Kidney (tissue), 22 donors: ENCODE measurements at places on chromosomes 13 and 19.
A peak's percentile ranks its signal among the peaks of the same experiment; 100 is the strongest.

GRCh38 chr19:10828981-10829821 lies 6.8 kb downstream of the TMED1 start:
- H3K27ac ChIP-seq = no peak overlapping the region
- no peaks in the 10 kb centered on the region for H3K27me3 ChIP-seq
- H3K36me3 ChIP-seq = peaks cover 21% of the 10 kb centered on the region
- no peak for DNase-seq
- H3K4me1 ChIP-seq = no peaks in the 10 kb centered on the region

GRCh38 chr13:27637289-27637626 lies 15.6 kb downstream of the POLR1D start:
- no peak overlapping the region for H3K4me3 ChIP-seq
- H3K4me1 ChIP-seq = peaks cover 4% of the 10 kb centered on the region
- H3K27ac ChIP-seq = no peak overlapping the region
- H3K36me3 ChIP-seq = no peaks in the 10 kb centered on the region
- no peaks in the 10 kb centered on the region for H3K27me3 ChIP-seq
- no peak for DNase-seq

GRCh38 chr13:51564252-51564651 lies 20.0 kb upstream of the WDFY2 start:
- H3K4me1 ChIP-seq = no peaks in the 10 kb centered on the region
- DNase-seq = no peak
- no peak overlapping the region for H3K27ac ChIP-seq
- H3K36me3 ChIP-seq = no peaks in the 10 kb centered on the region
- no peak overlapping the region for H3K4me3 ChIP-seq
- no peaks in the 10 kb centered on the region for H3K27me3 ChIP-seq

GRCh38 chr19:39202998-39203355 lies 1.1 kb downstream of the SYCN start:
- H3K36me3 ChIP-seq = no peaks in the 10 kb centered on the region
- H3K4me1 ChIP-seq = no peaks in the 10 kb centered on the region
- H3K27me3 ChIP-seq = peaks cover 2% of the 10 kb centered on the region
- H3K27ac ChIP-seq = no peak overlapping the region

DNA sequence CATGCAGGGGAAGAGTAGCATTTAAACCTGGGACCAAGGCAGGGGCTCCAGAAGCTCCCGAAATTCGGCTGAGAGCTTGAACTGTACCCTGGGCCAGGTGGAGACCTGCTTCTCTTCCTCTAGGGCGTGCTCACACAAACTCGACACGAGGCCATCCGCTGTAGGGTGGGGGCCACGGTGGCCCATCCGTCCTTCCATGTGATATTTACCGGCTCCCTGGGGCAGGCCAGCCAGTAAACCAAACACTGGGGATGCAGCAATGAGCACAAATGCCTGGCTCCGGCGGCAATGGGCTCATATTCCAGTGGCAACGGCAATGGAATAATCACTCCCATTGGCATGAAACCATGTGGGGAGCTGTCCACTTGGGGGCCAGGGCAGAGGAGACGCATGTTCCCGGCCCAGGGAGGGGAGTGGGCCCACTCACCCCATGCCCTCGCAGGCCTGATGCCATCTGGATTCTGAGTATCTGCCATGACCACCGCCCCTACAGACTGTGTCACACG lies 10.8 kb downstream of the SH3GL1 start:
- H3K4me3 ChIP-seq = no peak overlapping the region
- H3K27ac ChIP-seq = peak overlapping the region; percentile 84

- H3K27me3 ChIP-seq = no peaks in the 10 kb centered on the region
- no peaks in the 10 kb centered on the region for H3K4me1 ChIP-seq
- no peak overlapping the region for H3K4me3 ChIP-seq
- no peak overlapping the region for H3K27ac ChIP-seq
- H3K36me3 ChIP-seq = no peaks in the 10 kb centered on the region
Observed at GRCh38 chr19:49475191-49475917, 1.3 kb downstream of the FLT3LG start.

- no peaks in the 10 kb centered on the region for H3K27me3 ChIP-seq
- H3K27ac ChIP-seq = no peak overlapping the region
- H3K4me3 ChIP-seq = no peak overlapping the region
- H3K36me3 ChIP-seq = no peaks in the 10 kb centered on the region
- no peaks in the 10 kb centered on the region for H3K4me1 ChIP-seq
Observed at GRCh38 chr13:80296638-80297037, 44.3 kb downstream of the SPRY2 start.

GRCh38 chr19:12937093-12937926 lies 1.1 kb upstream of the CALR start:
- H3K4me3 ChIP-seq = peak overlapping the region; percentile 91
- DNase-seq = peak; percentile 81
- no peak overlapping the region for H3K27ac ChIP-seq
- H3K36me3 ChIP-seq = peaks cover 11% of the 10 kb centered on the region
- no peaks in the 10 kb centered on the region for H3K27me3 ChIP-seq

DNA sequence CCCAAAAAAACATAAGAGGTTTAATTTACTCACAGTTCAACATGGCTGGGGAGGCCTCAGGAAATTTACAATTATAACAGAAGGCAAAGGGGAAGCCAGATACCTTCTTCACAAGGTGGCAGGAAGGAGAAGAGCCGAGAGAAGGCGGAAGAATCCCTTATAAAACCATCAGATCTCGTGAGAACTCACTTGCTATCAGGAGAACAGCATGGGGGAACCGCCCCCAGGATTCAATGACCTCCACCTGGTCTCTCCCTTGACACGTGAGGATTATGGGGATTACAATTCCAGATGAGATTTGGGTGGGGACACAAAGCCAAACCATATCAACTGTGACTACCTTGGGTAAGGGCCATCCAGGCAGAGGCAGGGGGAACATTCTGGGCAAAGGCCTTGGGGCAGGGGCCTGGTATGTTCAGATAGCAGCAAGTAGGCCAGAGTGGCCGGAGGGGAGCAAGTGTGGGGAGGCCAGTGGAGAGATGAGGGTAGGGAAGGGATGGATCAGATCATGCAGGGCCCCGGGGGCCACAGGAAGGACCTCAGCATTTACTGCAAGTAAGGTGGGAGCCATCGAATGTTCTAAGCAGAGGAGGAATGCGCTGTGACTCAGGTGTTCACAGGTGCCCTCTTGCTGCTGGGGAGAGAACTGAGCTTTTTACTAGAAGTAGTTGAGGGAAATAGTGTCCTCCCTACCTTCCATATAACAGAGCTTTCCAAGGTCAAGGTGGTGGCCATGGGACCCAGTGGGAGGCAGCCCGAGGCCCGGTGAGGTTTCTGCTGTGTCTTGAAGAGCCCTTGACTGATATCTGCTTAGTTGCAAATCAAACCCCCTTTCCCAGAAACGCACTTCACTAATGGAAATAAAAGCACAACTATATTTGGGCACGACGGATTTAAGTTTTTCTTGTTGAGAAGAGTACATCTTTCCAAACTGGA lies 18.0 kb downstream of the RAB3D start:
- H3K4me3 ChIP-seq = no peak overlapping the region
- H3K27ac ChIP-seq = no peak overlapping the region
- no peaks in the 10 kb centered on the region for H3K36me3 ChIP-seq
- H3K4me1 ChIP-seq = peaks cover 4% of the 10 kb centered on the region
- H3K27me3 ChIP-seq = no peaks in the 10 kb centered on the region

DNA sequence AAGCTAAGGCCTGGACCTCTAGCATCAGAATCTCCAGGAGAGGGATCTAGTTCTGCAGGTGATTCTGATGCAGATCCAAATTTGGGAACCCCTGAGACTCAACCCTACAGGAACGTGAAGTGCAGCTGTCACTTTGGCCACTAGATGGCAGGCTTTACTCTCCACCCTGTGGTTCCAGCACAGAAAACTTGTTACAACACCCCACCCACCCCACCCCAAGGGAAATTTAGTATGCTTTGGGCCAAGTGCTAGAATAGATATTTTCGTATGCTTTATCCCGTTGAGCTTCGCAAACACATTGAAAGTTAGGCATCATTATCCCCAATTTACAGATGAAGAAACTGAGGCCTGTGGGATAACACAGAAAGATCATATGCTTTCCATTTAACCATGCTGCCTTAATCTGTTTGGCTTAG lies 232.0 kb downstream of the B3GLCT start:
- H3K27ac ChIP-seq = no peak overlapping the region
- no peaks in the 10 kb centered on the region for H3K4me1 ChIP-seq
- H3K36me3 ChIP-seq = no peaks in the 10 kb centered on the region
- H3K27me3 ChIP-seq = no peaks in the 10 kb centered on the region
- no peak overlapping the region for H3K4me3 ChIP-seq
- DNase-seq = peak; percentile 53

- DNase-seq = no peak
- no peaks in the 10 kb centered on the region for H3K27me3 ChIP-seq
- H3K4me3 ChIP-seq = no peak overlapping the region
- H3K27ac ChIP-seq = no peak overlapping the region
- no peaks in the 10 kb centered on the region for H3K4me1 ChIP-seq
Observed at GRCh38 chr19:33493401-33494275, 28.0 kb downstream of the PEPD start.

- peaks cover 13% of the 10 kb centered on the region for H3K36me3 ChIP-seq
- no peak overlapping the region for H3K4me3 ChIP-seq
- H3K27me3 ChIP-seq = no peaks in the 10 kb centered on the region
- no peaks in the 10 kb centered on the region for H3K4me1 ChIP-seq
- DNase-seq = no peak
Observed at GRCh38 chr13:48457578-48458242, 44.8 kb upstream of the LPAR6 start.

- no peaks in the 10 kb centered on the region for H3K4me1 ChIP-seq
- DNase-seq = no peak
- no peaks in the 10 kb centered on the region for H3K36me3 ChIP-seq
Observed at GRCh38 chr13:113604186-113604585, 19.6 kb downstream of the TFDP1 start.

DNA sequence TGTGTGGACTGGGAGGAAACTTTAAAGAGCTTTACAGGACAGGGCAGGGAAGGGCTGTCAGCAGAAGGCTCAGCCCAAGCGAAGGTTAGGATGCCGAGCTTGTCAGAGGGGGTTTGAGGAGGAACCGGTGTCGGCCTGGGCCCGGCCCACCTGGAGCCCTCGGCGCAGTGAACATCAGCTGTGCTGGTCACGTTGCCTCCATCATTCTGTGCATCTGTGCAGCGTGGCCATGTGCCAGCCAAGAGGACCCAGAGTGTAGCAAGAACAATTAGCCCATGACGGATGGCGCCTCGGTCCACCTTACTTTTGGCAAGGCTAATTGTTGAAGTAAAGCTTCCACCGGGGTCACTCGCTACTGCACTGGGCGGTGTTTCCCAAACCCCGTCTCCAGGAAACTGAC lies 161.4 kb downstream of the PTPRS start:
- no peak overlapping the region for H3K27ac ChIP-seq
- no peaks in the 10 kb centered on the region for H3K4me1 ChIP-seq
- DNase-seq = no peak

DNA sequence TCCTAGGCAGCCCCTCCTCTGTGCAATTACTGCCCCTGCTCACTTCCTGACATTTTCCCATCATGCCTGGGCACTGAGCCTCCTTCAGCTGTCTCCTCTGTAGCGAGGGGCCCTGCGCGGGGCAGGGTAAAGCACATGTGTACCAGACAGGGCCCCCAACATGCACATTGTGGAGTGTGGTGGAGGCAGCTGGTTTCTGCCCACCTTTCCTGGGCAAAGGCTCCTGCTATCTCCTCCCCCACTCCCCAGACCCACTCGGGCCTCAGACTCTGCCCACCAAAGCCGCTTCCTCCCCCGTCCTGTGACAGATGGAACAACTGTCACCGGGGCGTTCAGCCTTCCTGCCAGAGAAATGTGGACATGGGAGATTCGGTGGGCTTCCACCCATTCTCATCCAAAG lies 2.9 kb upstream of the KPTN start:
- H3K4me1 ChIP-seq = peaks cover 4% of the 10 kb centered on the region
- H3K4me3 ChIP-seq = no peak overlapping the region
- H3K36me3 ChIP-seq = peaks cover 5% of the 10 kb centered on the region

GRCh38 chr13:90721937-90722336 lies 625.5 kb upstream of the MIR17HG start:
- H3K36me3 ChIP-seq = no peaks in the 10 kb centered on the region
- no peak overlapping the region for H3K4me3 ChIP-seq
- DNase-seq = no peak
- H3K27ac ChIP-seq = no peak overlapping the region

DNA sequence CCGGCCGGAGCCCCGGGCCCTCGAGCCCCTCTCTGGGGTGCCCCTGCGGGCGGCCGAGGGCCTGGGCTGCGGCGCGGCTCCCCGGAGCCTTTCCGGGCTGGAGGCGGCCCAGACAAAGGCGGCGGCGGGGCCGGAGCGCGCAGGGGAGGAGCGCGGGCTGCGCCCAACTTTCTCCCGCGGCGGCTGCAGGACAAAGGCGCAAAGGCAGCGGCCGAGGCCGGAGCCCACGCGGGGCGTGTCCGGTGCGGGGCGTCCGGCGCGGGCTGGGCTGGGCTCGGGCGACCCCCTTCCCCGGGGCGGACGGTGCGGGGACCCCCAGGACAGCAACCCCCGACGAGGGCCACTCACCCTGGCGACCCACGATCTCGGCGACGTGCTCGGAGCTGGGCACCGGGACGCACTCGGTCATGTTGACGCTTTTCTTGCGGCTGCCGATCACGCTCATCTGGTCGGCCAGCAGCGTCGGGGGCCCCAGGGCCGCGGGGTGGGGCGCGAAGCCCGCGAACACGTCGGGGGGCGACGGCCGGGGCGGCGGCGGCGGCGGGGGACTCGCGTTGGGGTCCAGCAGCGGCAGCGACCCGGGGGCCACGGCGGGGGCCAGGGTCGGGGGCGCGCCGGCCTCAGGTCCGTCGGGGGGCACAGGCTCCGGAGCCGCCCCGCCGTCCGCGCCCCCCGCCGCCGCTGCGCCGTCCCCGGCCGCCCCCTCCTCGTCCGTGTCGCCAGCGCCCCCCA lies 843 bp downstream of the MEX3D start:
- H3K4me1 ChIP-seq = peaks cover 9% of the 10 kb centered on the region
- peak; percentile 44 for DNase-seq
- peak overlapping the region; percentile 51 for H3K27ac ChIP-seq
- H3K4me3 ChIP-seq = peak overlapping the region; percentile 48
- no peaks in the 10 kb centered on the region for H3K27me3 ChIP-seq
- H3K36me3 ChIP-seq = no peaks in the 10 kb centered on the region

- peak; percentile 86 for DNase-seq
- peaks cover 11% of the 10 kb centered on the region for H3K4me1 ChIP-seq
- H3K27ac ChIP-seq = peak overlapping the region; percentile 100
- no peaks in the 10 kb centered on the region for H3K27me3 ChIP-seq
- H3K36me3 ChIP-seq = no peaks in the 10 kb centered on the region
Observed at GRCh38 chr19:2426611-2427428, 566 bp downstream of the TIMM13 start.

DNA sequence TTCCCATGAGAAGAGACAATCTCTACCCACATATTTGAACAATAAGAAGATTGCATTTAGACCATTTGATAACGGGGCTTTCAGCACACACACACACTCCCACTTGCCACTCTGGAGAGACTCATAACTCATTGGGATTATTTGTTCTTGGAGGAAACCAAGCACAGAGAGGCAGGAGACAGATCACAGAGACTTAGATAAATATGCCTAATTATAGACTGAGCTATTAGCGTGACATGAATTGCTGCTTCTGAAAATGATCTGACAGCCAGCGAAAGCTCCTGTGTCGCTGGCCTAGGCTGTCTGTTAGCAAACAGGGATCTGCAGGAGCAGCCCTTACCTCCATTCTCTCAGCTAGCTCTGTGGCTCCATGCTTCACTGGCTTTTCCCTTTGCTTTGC lies 111.4 kb downstream of the CCNA1 start:
- H3K27ac ChIP-seq = no peak overlapping the region
- no peaks in the 10 kb centered on the region for H3K27me3 ChIP-seq
- peak; percentile 38 for DNase-seq
- H3K4me1 ChIP-seq = no peaks in the 10 kb centered on the region
- no peak overlapping the region for H3K4me3 ChIP-seq
